ENCODE measurements at places on chromosomes 16 and 17.

DNA sequence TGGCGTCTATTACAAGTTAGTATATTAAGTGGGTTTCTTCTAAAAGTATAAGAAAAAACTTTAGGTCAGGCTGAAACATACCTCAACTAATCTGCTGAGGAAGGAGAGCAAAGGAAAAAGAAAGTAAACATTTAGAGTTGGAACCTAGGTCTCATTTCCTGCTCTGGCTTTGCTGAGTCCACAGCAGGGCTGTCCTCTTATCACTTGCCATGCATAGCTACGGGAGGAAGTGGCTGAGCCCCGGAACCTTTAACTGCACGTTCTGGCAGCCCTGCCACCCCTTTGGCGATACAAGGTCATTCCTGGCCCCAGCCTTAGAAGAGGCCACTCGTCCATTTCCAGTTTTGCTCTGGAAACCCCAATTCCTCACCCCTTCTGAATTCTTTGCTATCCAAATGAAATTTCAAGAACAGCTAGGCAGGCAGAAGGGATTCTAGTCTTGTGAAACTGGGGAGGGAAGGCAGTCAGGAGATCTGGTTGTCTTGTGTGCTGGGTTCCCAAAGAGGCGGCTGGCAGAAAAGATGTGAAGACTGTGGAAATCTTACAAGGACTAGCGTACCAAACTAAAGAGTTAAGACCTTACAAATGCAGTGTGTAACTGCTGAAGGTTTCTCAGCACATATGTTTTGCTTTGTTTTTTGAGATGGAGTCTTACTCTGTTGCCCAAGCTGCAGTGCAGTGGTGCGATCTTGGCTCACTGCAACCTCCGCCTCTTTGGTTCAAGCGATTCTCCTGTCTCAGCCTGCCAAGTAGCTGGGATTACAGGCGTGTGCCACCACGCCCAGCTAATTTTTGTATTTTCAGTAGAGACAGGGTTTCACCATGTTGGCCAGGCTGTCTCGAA is 19.1 kb downstream of the WIPI1 start:
- no peak for DNase-seq

GRCh38 chr16:528111-529011 is 849 bp downstream of the CAPN15 start:
- no peak for DNase-seq

DNA sequence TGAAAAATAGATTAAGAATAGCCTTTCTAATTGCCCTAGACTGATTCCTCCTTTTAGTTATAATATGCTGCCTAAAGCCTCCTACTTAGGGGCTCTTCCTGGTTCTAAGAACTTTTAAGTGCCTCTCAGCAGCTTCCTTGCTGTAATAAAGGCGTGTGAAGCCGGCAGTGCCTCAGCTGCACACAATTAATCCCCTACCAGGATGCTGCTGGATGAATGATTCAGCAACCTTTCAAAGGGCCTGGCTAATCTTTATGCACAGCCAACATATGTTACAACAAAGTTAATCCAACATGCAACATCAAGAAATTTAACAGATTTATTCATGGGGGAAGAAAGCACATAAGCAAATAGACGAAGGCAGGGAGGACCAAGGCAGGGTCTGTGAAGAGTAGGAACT is 145.2 kb downstream of the PMP22 start:
- DNase-seq: no peak

DNA sequence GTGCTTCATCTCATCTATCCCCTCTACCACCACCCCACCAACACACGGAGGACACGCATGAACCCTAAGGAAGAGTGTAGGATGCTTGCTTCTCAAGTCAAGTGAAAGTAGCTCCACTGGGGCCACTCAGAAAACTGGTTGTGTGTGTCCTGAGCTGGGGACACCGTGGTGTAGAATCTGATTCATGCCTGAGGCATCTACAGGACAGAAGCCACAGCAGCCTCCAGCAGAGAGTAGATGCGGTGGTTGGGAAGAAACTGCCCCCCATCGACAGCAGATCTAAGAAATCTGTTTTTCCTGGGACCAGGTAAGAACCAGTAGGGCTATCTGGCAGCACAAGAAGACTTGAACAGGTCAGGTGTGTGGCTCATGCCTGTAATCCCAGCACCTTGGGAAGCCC is 51.9 kb upstream of the HLF start:
- no peak for DNase-seq

Measured in pulmonary artery endothelial cell (primary cell).